ENCODE measurements at places on chromosomes 2 and 18.

- DNase-seq: no peak
Measured at GRCh38 chr18:31990823-31991222, 27.8 kb upstream of the RNF125 start.

GRCh38 chr2:72349016-72349415 is 201.4 kb upstream of the CYP26B1 start:
- DNase-seq: no peak

GRCh38 chr2:240300261-240300821 is 135.1 kb upstream of the GPC1 start:
- no peak for DNase-seq

DNA sequence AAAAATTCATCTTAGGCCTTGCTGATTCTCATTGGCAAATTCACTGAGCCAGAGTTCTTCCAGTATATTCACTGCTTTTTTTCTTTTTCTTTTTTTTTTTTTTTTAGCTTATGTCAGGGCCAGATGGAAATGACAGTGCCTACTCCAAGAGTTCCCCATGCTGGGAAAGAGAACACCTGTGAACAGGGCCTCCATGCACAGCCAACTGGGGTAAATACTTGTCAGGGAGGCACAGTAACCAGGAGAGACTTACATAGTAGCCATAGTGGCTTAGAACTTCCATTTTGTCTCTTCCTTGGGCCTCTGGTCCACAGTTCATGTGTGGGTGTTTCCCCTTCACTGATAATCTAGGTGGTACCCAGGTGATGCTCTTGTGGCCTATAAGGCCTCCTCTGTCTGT is 15.2 kb upstream of the SCLY start:
- no peak for DNase-seq

DNA sequence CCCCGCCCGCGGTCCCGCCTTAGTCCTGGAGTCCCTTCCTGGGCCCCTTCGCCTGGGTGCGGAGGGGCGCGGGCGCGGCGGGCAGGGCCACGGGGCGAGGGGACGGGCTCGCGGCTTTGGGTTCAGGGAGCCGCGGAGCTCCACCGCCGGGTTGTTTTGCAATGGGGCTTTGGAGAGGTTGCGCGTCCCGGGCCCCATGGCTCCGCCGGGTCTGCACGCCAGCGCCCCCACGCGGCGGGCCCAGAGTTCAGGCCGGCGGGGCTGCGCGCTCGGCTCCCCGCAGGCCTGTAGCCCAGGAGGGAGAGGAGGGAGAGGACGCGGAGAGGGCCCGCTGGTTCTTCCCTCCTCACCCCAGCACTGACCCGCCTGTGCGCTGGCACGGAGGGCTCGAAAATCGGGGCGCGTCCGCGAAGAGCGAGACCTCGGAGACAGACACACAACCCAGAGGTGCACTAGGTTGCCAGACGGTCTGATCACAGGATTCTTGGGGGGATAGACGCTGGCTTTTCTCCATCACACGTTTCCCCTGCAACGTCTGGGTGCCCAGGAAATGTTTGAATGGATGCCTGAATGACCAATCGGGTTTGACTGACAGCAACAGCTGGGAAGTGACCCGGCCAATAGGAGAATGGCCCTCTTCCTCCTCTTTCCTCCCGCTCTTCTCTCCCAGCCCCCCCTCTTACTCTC is 4.9 kb upstream of the SIX2 start:
- DNase-seq: no peak

DNA sequence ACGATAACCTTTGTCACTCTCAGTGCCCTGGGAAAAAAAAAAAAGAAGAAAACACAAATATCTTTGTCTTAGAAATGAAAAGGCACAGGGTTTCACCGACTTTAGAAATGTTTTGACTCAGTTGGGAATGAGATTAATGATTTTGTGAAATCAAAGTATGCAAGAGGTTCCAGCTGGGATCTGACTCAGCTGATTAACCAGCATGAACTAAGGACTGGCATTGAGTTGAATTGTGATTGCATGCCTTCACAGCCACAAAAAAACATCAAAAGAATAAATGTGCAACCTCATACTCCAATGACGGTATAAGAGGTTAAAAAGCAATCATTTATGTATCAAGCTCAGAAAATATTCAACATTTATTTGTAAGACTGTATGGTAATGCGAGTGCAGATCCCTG is 566.6 kb upstream of the DSEL start:
- no peak for DNase-seq

GRCh38 chr2:129667577-129667976 is 311.9 kb upstream of the RAB6C start:
- no peak for DNase-seq

DNA sequence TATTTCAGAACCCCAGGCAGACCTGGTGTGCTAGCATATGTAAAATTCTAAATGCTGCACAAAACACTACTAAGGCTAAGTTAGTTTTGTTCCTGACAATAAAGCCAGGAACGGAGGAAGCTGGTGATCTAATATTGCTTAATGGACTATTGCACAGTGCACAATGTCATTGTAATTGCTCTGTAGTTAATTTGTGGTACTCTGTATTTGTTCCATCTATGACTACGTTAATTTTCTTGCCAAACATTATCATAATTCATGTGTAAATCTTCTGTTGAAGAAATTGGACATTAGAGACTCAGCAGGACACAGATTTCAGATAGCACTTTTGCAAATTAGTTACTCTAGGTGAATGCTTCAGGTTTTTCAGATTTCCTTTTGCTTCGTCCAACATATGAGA is 232.3 kb downstream of the RIT2 start:
- no peak for DNase-seq

- DNase-seq: no peak
Measured at GRCh38 chr2:237760506-237761502, 37.8 kb upstream of the RBM44 start.

- peak; percentile 23 for DNase-seq
Measured at GRCh38 chr18:50507120-50507590, 52.7 kb upstream of the MAPK4 start.

DNA sequence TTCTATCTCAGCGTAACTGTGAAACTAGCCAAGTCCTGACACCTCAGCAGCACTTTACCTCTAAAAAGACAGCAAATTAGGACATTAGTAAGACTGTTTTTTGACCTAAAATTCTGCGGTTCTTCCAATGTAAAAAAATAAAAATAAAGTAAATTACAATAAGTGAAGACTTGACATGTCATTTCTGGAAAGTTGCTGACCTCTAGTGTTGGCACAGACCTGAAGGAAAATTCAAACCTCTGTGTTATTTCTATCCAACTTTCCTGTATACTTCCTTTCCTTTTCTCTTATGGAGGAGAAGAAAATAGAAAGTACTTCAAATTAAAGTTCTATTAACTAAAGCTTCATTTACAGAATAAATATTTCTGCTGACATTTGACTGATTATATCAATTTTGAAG is 110.6 kb downstream of the TMEM182 start:
- DNase-seq: no peak

DNA sequence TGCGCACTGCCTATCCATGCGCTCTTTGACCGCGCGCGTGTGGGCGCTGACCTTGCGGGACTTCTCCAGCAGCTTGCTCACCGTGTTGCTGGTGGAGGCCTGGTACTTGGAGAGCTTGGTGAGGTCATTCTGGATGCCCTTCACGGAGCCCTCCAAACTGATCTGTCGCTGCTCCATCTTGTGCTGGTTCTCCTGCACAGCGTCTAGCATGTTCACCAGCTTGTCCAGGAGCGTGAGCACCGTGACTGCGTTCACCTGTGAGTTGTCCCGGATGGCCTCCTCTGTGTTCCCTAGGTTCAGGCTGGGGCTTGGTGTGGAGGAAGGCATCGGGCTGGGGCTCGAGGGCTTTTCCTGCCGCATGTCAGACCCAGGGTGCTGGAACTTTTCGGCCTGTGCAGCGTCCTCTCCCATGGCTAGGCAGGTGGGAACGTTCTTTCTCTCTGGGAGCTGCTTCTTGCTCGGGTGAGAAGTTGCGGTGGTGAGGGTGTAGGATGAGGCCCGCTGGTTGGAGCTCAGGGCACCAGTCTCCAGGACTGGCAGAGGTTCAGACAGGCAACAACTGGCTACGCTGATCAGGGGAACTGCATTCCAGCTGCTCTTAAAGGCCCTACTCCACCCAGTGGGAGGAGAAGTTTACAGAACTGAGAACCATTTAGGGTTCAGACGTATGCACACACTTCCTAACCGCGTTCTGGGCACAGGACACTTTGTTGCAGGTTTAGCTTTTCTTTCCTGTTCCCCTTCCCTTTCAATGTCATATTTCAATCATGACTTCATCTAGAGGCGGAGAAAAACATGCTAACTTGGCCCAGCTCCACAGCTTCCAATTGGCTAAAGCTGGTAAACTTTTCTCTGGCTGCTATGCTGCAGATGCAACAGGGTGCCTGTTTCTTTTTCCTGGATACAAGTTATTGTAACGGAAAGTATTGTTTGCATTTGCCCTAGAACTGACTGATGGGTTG is at the start of gene CAVIN2:
TSS of gene CAVIN2 (minus strand) at position 574 of the 962 bp plus-strand sequence. CDS start at position 411, 163 bp downstream.
- DNase-seq: peak; percentile 19

- no peak for DNase-seq
Measured at GRCh38 chr2:189824694-189825396, 40.6 kb downstream of the PMS1 start.

DNA sequence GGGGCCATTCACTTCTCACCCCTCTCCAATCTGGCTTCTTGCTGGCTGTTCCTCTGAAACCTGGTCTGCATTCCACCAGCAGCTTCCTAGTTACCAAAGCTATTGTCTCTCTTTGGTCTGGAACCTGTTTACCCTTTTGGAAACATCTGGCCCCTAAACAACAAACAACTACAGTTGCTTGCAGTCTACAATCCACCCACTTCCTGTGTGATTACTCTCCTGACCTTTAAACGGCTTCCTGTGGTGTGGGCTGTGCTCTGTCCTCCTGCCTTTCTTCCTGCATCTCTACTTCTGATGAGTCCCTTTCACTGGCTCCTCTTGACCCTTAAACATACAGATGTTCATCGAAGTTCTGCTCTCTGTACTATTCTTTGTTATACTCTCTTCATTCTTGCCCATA is 303.8 kb downstream of the TDRD15 start:
- DNase-seq: no peak

DNA sequence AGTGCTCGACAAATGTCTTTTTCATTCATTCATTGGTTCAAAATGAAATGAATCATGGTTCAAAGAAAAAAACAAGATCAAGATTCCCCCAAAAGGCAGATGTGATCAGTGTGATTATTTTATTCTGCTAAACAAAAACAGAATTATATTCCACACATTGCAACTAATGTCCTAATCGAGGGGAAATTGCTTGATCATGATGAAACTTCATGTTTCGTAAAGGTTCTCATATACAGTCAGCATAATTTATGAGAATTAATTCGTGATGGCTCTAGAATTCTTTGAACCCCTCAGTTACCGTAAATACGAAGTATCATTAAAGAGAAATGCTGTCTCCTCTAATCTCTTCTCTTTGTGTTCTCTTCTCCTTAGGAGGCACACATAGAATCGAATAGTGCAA is 42.1 kb upstream of the MBOAT2 start:
- no peak for DNase-seq

- no peak for DNase-seq
Measured at GRCh38 chr2:148933456-148933855, 58.4 kb downstream of the KIF5C start.

DNA sequence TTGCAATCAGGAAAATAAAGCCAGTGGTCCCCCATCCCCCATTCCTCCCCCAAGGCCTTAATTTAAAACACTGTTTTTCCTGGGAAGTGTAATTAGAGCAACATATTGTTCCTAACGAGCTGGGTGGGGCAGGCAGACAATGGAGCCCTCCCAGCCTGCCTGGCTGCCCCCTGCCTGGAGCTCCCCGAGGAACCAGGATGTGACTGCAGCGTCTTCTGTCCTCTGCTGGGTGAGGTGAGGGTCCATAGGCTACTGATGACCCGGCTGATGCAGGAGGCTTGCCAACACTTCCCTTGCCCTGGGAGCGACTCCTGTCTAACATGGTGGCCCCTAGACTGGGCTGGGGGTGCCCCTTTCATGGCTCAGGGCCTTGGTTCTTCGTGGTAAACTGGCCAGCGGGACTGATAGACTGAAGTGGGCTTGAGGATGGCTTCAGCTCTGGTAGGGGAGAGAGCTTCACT is 152.4 kb downstream of the DYSF start:
- DNase-seq: no peak

DNA sequence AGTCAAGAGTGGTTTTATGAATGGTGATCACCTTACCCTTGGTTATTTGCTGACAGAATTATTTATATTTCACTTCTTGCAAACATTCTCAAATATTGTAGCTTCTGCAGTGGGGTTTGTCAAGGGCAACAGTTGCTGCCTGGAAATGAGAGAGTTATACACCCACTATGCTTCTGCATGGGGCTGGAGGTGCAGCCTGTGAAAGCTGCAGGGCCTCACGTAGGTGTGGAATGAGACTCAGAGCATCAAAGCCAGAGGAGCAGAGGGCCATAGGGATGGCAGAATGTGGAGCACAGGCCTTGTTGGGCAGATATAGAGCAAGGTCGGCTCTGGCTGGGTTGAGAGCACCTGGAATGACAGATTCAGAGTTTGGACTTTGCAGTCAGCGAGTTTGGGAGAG is 128.2 kb downstream of the ARHGEF4 start:
- no peak for DNase-seq

DNA sequence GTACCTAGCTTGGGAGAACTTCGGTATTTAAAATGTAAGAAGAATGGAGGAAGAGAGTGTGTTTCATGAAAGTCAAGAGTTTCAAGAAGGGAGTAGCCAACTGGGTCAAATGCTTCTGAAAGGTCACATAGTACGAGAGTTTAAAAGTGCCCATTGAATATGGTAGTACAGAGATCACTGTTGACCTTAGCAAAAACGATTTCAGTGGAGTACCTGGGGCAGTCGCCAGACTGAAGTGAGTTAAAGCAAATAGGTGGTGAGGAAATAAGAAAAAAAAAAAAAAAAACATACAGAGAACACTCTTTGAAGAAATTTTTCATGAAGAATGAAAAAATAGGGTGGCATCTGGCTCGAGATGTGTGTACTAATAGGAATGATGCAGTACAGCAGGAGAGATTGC is 11.5 kb downstream of the LIPT1 start:
- no peak for DNase-seq

DNA sequence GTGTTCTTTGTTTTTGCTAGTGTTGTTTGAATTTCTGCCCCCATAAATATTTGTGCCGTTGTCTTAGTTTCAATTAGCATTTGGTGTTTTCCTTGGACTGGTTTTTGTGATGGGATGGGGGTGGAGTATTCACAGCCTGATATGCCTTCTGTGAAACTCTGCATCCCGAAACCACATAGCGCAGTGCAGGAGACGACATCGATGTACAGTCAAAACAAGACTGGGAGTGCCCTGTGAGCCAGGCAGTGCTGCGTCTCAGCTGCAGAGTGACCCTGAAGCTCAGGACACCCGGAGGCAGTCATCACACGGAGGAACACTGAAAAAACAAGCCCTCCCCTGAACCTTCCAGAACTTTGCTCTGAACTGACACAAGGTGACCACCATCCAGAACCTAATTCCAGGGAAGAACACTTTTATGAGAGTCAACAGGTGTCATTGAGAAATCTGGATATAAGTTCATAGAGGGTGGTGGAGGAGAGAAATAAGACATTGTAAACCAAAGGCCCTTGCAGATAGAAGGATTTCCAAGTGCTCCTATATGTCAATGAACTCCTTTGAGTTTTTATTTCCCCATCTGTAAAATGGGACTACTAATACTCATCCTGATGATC is 61.2 kb upstream of the CABLES1 start:
- no peak for DNase-seq

GRCh38 chr2:237491515-237492118 is 4.6 kb downstream of the MLPH start:
- no peak for DNase-seq

Measured in RPMI8226 (cell line).